ENCODE measurements at places on chromosomes 3 and 15. TPM values are rescaled to one million over a fixed set of nuclear protein-coding genes. Genes with fewer than 3 reads are reported as not detected.

GRCh38 chr3:52228266-52228665 lies 2.8 kb upstream of the TLR9 start:
- H3K27ac ChIP-seq, result no peak overlapping the region
- no peaks in the 10 kb centered on the region for H3K4me1 ChIP-seq
- no peak for DNase-seq
- no peak overlapping the region for H3K4me3 ChIP-seq
- no peaks in the 10 kb centered on the region for H3K27me3 ChIP-seq
- peaks cover 12% of the 10 kb centered on the region for H3K36me3 ChIP-seq

Gene GPR156
- total RNA-seq, result not detected

DNA sequence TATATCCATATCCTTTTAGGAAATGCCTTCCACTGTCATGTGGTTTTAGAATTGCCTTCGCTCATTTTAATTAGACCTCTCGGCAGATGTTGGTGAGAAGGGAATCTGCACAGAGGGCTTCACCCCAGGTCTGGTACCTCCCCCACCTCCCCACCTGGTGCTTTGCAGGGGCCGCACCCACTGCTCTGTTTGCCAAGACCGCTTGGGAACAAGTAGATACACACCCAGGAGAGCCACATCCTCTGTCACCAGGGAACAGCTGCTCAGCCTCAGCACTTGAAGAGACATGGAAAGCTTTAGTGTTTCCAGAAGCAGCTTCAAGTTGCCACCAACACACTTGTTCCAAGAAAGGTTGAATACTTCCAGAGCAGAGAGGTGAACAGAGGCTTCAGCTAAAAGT lies 21.8 kb downstream of the LRRC31 start:
- no peak for DNase-seq
- H3K4me3 ChIP-seq, result no peak overlapping the region
- peaks cover 20% of the 10 kb centered on the region for H3K4me1 ChIP-seq
- H3K27me3 ChIP-seq, result no peaks in the 10 kb centered on the region
- H3K27ac ChIP-seq, result no peak overlapping the region
- H3K36me3 ChIP-seq, result no peaks in the 10 kb centered on the region

- no peak overlapping the region for H3K4me3 ChIP-seq
- H3K4me1 ChIP-seq, result no peaks in the 10 kb centered on the region
- peaks cover 58% of the 10 kb centered on the region for H3K36me3 ChIP-seq
- no peaks in the 10 kb centered on the region for H3K27me3 ChIP-seq
- no peak overlapping the region for H3K27ac ChIP-seq
- no peak for DNase-seq
These were observed 60.3 kb downstream of the SPG11 start for GRCh38 chr15:44603126-44603525.

Gene CHRM5
- total RNA-seq, result not detected

- no peak overlapping the region for H3K27ac ChIP-seq
- H3K4me1 ChIP-seq, result no peaks in the 10 kb centered on the region
- peaks cover 4% of the 10 kb centered on the region for H3K27me3 ChIP-seq
These were observed 12.9 kb downstream of the OCA2 start for GRCh38 chr15:28086175-28086703.

DNA sequence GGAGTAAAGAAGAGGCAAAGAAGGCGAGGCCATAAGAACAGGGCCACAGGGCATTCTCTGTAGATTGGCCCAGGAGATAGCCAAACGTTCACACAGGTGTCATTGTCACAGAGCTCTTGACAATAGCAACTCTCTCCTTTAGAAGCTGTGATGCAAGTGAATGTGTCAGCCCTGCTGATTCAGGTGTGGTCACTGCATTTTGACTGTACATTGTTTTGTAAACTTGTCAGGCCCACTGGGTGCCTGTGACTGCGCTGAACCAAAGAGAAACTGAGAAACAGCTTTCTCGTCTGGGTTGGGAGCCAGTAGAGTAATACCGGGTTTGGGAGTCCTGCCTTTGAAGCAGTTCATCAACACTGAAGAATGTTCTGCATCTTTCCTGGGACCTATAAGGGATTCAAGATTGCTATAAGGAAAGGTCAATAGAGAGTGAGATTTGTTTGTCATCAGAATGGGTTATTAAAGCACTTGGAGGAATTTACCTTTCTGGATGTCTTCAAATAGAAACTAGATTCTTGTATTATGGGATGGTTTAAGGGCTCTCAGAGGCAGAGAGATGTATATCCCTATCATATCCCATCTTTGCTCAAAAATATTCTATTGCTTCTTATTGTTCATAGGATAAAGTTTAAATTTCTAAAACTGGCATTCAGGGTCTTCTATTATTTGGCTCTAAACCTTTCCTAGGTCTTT lies 45.4 kb downstream of the TMEM45A start:
- peaks cover 40% of the 10 kb centered on the region for H3K4me1 ChIP-seq
- no peaks in the 10 kb centered on the region for H3K27me3 ChIP-seq
- H3K36me3 ChIP-seq, result no peaks in the 10 kb centered on the region
- DNase-seq, result no peak
- no peak overlapping the region for H3K27ac ChIP-seq

Gene GASK1A
- total RNA-seq, result 0.63 TPM

DNA sequence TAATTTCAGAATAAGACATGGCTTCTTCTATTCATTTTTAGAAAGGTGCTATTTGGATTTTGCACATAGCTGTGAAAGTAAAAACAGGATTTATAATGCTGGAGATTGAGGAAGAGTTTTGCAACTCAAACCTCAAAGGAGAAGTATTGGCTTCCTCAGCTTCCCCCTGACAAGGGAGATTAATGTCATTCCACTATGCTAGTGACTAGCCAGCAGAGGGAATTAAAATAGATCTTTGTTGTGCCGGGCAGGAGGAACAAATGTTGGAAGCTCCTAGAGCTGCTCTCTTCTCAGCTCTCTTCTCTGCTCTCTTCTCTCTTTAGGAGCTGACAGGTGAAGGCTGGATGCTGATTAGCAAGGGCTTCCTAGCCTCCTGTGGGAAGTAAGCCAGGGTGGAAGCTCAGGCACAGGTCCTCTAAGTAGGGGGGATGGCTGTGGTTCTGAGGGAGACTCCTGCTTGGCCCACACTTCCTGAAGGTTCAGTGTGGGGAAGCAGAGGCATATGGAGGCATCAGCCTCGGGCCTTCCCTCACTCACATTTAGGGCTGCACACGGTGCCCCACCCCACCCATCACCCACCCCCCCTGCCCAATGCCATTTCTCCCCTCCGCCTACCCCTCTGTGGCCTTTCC lies 29.6 kb downstream of the CX3CR1 start:
- H3K27me3 ChIP-seq, result peaks cover 23% of the 10 kb centered on the region
- no peak overlapping the region for H3K27ac ChIP-seq
- no peak for DNase-seq
- H3K4me1 ChIP-seq, result peaks cover 7% of the 10 kb centered on the region

- H3K36me3 ChIP-seq, result peaks cover 12% of the 10 kb centered on the region
- DNase-seq, result no peak
- H3K4me3 ChIP-seq, result no peak overlapping the region
- H3K27me3 ChIP-seq, result 0 out of 2 replicates have a peak, but pooled peaks cover 11% of the 10 kb centered on the region
These were observed 214.6 kb downstream of the MEIS2 start for GRCh38 chr15:36885771-36886170.

Gene NTRK3
- total RNA-seq, result not detected

GRCh38 chr15:74200412-74200815 lies 2.2 kb downstream of the STRA6 start:
- no peaks in the 10 kb centered on the region for H3K36me3 ChIP-seq
- peak; percentile 86 for DNase-seq
- no peak overlapping the region for H3K27ac ChIP-seq
- H3K4me1 ChIP-seq, result peaks cover 31% of the 10 kb centered on the region
- no peaks in the 10 kb centered on the region for H3K27me3 ChIP-seq

GRCh38 chr15:75023872-75024636 lies 664 bp downstream of the PPCDC start:
- peak overlapping the region; percentile 97 for H3K4me3 ChIP-seq
- no peaks in the 10 kb centered on the region for H3K4me1 ChIP-seq
- peak; percentile 58 for DNase-seq
- no peaks in the 10 kb centered on the region for H3K27me3 ChIP-seq
- H3K36me3 ChIP-seq, result no peaks in the 10 kb centered on the region

Gene ROPN1B
- not detected for total RNA-seq

DNA sequence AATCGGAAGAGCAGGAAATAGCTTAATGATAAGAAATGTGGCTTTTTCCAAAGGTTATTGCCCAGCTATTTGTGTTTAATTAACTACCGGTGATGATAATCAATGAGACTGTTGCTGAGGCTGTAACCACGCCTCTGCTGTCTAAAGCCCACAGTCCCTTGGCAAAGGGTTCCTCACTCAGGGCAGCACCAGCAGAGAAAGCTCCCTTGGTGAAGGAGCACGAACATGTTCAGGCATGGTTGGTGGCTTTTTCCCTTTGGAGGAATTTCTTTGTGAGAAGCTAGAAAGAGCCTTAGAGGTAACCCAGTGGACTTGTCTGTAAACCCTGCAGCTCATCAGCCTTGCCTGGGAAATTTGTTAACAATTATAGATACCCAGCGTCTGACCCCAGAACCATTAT lies 7.5 kb upstream of the ST6GAL1 start:
- H3K4me3 ChIP-seq, result no peak overlapping the region
- H3K4me1 ChIP-seq, result no peaks in the 10 kb centered on the region
- no peak for DNase-seq
- H3K27ac ChIP-seq, result no peak overlapping the region
- H3K27me3 ChIP-seq, result peaks cover 30% of the 10 kb centered on the region

Gene SIDT1
- total RNA-seq, result not detected

GRCh38 chr3:22012471-22012870 lies 261.5 kb upstream of the ZNF385D start:
- no peak overlapping the region for H3K4me3 ChIP-seq
- H3K4me1 ChIP-seq, result peaks cover 13% of the 10 kb centered on the region
- no peaks in the 10 kb centered on the region for H3K36me3 ChIP-seq
- no peak overlapping the region for H3K27ac ChIP-seq
- no peaks in the 10 kb centered on the region for H3K27me3 ChIP-seq

DNA sequence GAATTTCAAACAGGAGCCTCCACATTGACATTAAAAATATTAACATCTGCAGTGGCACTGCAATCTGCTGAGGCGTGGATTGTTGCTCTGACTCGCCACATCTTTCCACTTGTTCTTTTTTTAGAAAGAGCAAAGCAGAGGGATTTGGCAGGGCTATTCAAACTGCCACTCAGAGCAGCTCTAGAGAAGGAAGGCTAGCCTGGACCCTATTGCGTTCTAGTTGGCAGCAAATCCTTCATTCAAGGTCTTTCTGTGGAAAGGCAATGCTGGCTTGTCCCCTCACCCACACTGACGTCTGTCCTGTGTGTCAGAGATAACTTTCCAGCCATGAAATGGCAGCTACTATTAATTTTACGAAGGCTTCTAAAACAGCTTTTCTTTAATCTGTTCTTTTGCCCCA lies 483.2 kb upstream of the SGO1 start:
- peaks cover 15% of the 10 kb centered on the region for H3K4me1 ChIP-seq
- no peaks in the 10 kb centered on the region for H3K27me3 ChIP-seq
- H3K4me3 ChIP-seq, result no peak overlapping the region
- no peaks in the 10 kb centered on the region for H3K36me3 ChIP-seq
- H3K27ac ChIP-seq, result no peak overlapping the region

Gene TIPIN
- 4.6 TPM for total RNA-seq

GRCh38 chr15:78737187-78737820 lies 74.0 kb downstream of the ADAMTS7 start:
- DNase-seq, result no peak
- no peaks in the 10 kb centered on the region for H3K36me3 ChIP-seq
- H3K27me3 ChIP-seq, result peaks cover 11% of the 10 kb centered on the region
- H3K27ac ChIP-seq, result no peak overlapping the region

Data from GM23248 (cell line).